ENCODE measurements at places on chromosomes 3 and 15.

DNA sequence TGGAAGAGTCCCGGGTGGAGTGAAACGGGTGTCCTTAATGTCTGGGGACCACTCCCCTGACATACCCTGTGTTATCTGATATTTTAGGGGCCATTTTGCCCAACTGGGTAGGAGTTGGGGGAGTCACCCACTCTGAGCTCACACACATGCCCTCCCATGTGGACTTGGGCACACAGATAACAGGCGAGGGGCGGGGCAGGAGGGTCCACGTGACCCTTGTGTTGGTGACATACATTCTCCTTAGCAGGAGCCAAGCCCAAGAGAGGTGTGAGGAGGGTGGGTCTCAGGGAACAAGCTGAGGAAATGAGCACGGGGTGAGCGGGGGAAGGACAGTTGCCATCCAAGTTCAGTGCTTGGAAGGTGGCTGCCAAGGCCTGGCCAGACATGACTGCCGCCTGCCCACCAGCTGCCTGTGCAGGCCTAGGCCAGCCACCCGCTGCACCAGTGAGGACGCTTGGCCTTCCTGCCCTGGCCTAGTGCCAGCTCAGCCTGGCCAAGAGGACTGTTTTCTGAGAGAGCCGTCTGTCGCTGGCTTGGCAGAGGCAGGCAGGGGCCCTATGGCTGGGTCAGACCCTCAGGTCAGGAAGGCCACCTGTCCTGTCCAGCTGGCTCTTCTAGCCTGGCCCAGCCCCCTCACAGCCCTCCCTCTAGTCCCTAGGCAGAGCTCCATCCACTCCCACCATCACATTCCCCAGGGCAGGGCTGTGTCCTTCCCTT, 31.3 kb upstream of the TMEM115 start:
- DNase-seq: no peak

DNA sequence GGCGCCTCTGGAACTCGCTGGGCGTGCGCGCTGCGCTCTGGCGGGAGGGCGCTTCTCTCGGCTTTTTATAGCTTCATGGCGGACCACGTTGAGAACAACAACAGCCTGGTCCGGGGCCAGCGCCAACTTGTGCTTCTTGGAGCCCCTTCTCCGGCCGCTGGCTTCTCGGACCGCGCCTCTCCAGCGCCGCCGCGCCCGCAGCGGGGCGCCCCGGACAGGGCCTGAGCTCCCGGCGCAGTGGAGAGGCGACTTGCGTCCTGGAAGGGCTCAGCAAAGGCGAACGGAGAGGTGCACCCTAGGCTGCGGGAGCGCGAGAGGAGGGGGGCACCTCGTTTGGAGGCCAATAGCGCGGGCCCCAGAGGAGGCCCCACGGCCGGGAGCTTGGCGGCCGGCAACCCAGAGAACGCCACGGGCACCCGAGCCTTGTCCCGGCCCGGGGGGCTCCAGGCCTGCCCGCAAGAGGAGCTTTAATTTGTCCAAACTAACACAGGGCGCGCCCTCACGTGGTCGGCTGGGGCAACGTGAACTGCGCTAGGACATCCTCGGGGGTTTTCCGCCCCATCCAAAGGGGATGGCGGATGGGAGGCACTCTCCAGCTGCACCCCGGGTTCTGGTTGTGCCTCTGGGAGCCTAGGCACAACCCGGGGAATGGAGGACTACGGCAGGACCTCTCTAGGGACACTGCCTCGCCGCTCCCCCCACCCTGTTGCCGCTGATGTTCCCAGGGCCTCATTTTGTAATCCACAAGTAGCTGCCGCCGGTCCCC, 37.8 kb downstream of the HMCES start:
- no peak for DNase-seq

- DNase-seq: no peak
Observed at GRCh38 chr3:38107911-38108648, 28.8 kb downstream of the ACAA1 start.

GRCh38 chr3:48564022-48564421, 441 bp upstream of the UCN2 start:
- no peak for DNase-seq

DNA sequence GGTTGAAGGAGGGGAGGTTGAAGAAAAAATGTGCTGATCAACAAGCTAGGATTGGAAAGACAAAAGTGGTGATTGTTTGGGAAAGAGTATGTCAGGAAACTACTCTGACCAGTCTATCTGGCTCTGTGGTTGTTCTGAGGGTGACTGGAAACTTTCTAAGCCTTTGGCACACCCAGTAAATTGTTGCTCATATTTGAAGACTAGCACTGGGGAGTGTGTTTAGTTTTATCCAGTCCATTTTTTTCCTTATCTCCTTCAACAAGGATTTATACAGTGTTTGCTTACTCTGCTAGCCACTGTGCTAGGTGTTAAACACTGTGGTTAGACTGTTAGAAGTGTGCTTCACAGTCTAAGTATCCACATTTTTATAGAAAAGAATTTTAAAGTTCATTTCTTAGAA, 28.8 kb downstream of the PPM1L start:
- no peak for DNase-seq

DNA sequence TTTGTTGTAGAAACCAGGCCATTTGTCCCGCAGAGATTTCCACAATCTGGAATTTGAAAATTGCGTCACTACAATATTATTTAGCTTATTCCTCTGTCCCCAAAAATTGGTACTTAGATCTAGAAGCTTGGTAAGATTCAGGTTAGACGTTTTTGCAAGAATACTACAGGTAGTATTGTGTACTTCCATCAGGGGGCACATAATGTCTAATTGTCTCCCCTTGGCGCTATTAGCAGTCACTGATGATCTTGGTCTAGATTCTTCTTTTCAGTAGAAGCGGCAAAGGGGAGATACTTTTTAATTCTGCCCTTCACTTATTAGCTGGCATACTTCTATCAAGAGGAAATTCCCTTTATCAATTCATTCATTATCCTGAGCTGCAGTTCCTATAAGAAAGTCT, 42.6 kb upstream of the TRIM42 start:
- no peak for DNase-seq

DNA sequence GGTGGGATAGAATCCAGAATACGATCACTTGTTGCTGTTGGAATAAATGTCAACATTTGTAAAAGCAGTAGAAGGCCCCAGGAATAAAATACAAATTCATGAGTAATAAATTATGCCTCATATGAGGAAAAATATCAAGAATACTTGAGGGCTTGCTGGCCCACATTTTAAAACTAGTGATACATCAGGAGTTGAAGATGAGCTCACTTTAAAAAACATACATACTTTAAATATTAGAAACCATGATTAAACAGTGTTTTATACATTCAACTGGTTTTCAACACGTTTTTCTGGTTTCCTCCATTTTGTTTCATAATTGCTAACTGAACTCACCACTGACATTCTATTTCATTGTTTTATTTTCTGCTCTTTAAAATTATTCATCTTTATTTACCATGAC, 141.4 kb downstream of the TFG start:
- DNase-seq: no peak

DNA sequence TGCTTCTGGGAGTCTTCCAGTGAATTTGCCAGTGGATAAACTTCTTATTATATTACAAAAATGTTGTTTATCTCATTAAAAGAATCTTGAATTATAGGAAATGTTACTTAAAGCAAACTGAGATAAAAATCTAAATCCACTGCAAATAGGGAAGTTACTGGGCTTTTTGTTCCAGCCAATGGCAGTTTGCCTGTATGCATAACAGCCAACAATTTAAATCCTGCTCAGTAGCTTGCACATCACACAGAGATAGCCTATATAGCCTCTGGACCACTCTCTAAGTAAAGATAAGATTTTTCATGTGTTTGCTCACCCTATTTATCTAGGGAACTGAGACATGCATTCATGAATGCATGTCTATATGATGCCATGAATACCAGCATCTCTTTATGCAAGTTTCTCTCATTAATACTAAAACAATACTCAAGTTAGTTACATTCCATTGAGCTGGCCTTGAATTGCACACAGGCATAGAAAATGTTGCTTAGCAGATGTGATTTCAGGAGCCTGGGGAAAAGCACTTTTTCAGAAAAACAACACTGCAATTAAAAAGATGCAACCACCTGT, 92.1 kb upstream of the GPR149 start:
- no peak for DNase-seq

DNA sequence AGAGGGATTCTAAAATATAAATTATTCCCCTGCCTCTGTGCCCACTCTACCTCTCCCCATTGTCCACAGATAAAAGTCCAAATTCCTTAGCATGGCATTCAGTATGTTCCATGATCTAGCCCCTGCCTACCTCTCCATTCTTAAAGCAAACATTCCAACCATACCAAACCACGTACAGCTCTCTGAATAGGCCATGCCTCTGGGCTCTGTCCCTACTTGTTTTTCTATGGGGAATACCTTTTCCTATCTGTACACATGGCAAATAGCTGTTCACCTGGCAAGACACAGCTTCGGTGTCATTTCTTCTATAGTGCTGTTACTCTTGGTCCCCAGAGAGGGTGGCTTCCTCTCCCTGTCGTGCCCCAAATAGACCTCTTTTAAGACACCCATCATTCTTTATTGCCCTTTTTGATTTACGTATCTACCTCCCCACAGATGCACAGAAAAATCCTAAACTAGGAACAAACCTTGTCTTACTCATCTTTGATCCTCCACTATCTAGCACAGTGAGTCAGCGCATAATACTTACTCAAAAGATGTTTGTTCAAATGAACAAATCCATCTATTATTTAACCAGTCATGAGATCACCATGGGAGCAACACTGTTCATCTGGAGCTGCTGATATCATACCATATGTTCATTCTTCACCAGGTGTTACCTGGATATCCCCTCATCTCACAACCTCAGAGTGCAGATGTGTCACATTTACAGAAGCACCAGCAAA, 329.8 kb downstream of the THSD4 start:
- DNase-seq: no peak

DNA sequence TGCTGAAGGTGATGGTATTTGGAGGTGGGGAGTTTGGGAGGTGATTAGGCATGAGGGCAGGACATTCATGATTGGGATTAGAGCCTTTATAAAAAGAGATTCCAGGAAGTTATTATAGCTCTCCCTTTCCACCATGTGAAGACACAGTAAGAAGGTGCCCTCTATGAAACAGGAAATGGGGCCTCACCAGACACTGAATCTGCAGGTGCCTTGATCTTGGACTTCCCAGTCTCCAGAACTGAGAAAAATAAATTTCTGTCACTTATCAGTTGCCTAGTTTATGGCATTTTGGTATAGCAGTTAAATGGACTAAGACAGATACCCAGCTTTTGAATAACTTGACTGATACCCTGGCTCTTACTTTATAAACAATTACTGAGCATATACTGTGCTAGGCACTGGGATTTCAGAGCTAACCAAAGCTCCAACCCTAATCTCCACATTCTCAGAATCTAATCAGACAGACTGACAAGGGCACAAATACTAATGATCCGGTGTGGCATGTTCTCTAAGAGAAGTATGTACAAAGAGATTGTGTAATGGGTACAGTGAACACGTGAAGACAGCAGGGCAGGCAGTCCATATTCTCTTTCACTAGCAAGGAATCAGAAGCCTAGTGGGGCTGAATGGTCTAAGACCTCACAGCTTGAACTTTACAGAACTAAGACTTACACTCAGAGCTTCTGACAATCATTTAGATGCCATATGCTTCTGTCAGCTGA, 343.1 kb downstream of the WDR72 start:
- DNase-seq: no peak

DNA sequence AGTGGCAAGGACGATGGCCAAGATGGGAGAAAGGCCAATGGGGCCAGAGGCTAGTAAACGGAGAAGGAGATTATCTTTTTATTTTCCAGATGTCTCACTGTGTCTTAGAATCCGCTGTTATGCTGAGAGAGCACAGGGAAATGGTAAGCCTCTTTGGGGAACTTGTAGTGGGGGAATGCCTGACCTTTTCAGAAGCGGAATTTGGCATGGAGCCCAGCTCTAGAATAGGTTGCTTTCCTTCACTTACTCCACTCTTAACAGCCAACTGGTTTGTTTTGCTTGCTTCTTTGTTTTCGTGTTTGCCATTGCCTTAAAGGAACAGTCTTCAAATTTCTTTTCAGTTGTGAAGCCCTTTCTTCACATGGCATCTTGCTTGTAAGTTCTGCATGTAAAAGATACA, 316.2 kb upstream of the THRB start:
- DNase-seq: no peak

GRCh38 chr15:38635170-38635569, 70.6 kb upstream of the RASGRP1 start:
- DNase-seq: no peak

DNA sequence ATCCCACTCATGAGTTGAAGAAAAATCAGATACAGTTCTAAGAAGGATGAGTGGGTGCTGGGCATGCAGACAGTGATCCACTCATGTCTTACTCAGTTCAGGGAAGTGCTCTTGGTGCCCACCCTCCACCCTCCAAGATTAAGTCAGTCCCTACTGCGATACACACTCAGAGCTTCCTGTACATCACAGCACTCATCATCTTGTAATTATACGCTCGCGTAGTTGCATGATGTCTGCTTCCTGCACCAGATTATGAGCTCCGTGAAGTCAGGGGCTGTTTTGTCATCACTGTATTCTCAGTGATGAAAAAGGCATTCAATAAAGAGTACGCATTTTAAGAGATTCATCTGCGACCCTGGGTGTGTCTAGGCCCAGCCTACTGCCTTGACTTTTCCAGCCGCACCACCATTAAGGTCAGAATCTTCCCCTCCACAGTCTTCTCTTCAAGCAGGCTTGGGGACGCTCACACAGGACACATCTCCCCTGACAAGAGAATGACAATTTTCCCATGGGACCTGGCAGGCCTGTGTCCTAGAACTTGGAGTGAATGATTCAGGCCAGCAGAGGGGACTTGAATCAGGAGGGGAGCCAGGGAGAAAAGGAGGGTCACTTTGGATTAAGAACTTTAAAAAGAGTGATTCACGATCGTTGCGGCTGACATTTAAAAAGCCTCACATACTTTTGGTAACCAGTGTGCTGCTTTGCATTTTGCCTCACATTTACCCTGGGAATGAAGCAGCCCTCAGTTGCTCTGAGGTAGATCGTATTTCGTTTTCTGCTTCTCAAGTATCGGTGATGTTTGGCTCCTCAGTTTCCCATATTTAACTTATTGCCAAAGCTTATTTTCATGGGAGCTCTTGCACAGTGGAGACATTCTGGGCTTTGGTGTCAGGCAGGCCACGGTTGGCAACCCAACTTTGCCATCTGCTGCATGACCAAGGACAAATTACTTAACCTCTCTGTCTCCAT, 7.9 kb upstream of the PDE8A start:
- no peak for DNase-seq

- no peak for DNase-seq
Observed at GRCh38 chr3:85244519-85244918, 285.7 kb downstream of the CADM2 start.

DNA sequence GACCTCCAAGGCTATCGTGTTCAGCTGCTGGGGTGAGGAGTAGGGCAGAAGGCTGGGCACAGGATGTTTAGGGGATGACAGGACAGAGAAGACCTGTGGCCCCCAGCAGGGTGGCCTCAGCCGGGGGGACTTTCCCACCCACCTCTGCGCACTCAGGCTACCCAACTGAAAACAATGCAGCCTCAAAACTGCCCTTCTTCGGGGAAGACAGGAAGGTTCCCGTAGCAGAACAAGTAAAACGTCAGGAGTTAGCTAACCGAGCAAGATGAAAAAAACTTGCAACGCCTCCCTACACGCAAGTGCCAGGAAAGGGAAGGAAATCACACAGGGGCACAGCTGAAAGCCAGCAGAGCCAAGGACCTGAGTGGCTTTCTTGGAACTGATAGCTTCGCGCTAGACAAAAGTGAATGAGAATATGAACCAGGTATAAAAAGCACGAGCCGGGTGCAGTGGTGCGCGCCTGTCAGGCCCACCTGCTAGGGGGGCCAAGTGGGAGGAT, 38.4 kb upstream of the FURIN start:
- DNase-seq: no peak
